ENCODE measurements at places on chromosomes 1 and 21. TPM values are rescaled to one million over a fixed set of nuclear protein-coding genes. Genes with fewer than 3 reads are reported as not detected.

- no peak overlapping the region for H3K27ac ChIP-seq
- peaks cover 6% of the 10 kb centered on the region for H3K27me3 ChIP-seq
- peaks cover 13% of the 10 kb centered on the region for H3K4me1 ChIP-seq
- DNase-seq: no peak
- no peak overlapping the region for H3K4me3 ChIP-seq
Measured at GRCh38 chr1:185732951-185733350, 1.2 kb upstream of the HMCN1 start.

DNA sequence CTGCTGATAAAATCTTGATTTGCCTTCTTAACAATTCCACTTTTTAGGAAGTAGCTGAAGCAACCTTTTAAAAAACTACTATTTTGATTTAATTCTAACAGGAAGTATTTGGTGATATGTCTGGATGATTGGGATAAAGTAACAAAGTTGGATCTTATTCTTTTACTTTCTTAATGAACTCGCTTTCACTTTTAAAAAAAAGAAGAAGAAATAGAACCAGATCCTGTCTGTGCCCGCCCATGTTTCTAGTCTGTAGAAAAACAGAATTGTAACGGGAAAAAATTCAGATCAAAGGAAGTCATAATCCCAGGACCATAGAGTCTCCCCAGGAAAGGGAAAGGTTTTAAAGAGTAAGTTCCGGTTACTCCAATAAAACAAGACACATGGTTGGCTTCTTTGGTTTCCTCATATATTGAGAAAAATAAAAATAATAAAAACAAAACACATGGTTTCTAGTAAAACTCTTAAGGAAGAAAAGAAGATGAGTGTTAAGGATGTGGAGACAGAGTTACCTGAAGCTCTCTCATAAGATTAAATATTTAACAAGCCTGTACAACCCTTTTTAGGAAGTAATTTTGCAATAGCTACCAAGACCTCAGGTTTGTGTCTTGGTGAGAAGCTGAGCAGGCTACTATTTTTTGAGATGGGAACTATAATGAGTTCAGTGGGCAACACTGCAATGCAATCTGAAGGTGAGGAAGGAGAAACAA lies 4.9 kb downstream of the CD48 start:
- DNase-seq: no peak
- no peaks in the 10 kb centered on the region for H3K27me3 ChIP-seq
- H3K27ac ChIP-seq: peak overlapping the region; percentile 76
- no peak overlapping the region for H3K4me3 ChIP-seq
- H3K4me1 ChIP-seq: peaks cover 10% of the 10 kb centered on the region

GRCh38 chr1:19786988-19787423 lies 12.7 kb downstream of the TMCO4 start:
- no peak overlapping the region for H3K4me3 ChIP-seq
- no peaks in the 10 kb centered on the region for H3K27me3 ChIP-seq
- DNase-seq: peak; percentile 32
- no peak overlapping the region for H3K27ac ChIP-seq

DNA sequence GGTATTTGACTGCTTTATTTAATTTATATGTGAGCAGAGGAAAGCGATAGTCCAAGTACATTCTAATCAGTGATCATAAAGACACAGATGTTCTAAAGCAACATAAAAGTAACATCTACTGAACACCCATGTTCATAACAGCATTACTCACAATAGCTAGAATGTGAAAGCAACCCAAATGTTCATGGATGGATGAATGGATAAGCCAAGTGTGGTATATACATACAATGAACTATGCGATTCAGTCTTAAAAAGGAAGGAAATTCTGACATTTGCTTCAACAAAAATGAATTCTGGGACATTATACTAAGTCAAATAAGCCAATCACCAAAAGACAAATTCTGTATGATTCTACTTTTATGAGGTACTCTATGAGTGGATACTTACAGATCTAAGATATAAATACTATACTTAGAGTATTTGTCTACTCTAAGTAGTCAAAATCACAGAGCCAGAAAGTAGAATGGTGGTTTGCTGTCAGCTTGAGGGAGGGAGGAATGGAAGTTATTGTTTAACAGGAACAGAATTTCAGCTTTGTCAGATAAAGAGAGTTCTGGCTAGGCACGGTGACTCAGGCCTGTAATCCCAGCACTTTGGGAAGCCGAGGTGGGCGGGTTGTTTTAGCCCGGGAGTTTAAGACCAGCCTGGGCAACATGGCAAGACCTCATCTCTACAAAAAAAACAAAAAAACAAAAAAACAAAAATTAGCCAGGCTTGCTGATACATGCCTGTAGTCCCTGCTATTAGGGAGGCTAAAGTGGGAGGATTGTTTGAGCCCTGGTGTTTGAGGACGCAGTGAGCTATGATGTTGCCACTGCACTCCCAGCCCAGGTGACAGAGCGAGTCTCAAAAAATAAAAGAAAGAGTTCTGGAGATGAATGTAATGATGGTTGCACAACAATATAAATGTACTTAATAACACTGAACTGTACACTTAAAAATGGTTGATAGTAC lies 79.7 kb upstream of the ARHGAP29 start:
- peaks cover 3% of the 10 kb centered on the region for H3K4me1 ChIP-seq
- H3K27me3 ChIP-seq: no peaks in the 10 kb centered on the region
- H3K36me3 ChIP-seq: no peaks in the 10 kb centered on the region
- no peak overlapping the region for H3K4me3 ChIP-seq
- no peak for DNase-seq

DNA sequence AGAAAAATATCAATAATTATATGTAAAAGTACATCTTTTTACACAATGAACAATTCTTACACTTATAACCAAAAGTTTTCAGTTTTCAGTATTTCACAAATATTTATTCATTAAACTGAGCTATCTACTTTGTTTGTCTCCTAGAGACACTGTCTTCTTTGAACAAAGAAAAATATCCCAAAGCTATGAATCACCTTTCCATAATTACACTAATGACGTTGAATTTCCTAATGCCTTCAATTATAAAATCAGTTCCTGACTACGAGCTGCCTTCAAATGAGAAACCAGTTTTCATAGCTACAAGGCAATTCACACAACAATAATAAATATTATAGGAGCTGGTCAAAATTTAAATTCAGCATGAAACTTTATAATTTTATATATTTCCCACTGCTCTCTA lies 201.8 kb upstream of the BRINP3 start:
- no peaks in the 10 kb centered on the region for H3K27me3 ChIP-seq
- DNase-seq: no peak
- H3K36me3 ChIP-seq: no peaks in the 10 kb centered on the region
- H3K27ac ChIP-seq: no peak overlapping the region

Gene ANKRD35
- total RNA-seq: 1.3 TPM

DNA sequence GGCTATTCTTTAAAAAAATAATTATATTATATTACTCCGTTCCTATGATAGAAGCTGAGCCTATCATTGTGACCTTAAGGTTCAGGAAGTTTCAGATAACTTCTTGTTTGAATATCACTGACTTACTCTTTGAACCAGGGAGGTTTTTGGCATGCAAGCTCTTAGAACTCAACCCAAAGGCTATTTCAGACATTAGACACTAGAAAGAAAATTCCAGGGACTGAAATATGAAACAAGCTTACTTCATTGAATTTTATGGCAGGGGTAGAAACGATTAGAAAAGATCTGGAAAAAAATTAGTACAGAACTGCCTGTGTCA lies 159.6 kb downstream of the DENND1B start:
- H3K36me3 ChIP-seq: no peaks in the 10 kb centered on the region
- no peaks in the 10 kb centered on the region for H3K4me1 ChIP-seq
- H3K27ac ChIP-seq: no peak overlapping the region
- H3K27me3 ChIP-seq: no peaks in the 10 kb centered on the region
- no peak for DNase-seq

GRCh38 chr1:162192763-162193162 lies 123.3 kb downstream of the NOS1AP start:
- peaks cover 6% of the 10 kb centered on the region for H3K4me1 ChIP-seq
- H3K4me3 ChIP-seq: no peak overlapping the region
- no peak overlapping the region for H3K27ac ChIP-seq
- no peaks in the 10 kb centered on the region for H3K36me3 ChIP-seq

- H3K36me3 ChIP-seq: no peaks in the 10 kb centered on the region
- H3K4me3 ChIP-seq: no peak overlapping the region
- no peak for DNase-seq
- no peaks in the 10 kb centered on the region for H3K27me3 ChIP-seq
- no peak overlapping the region for H3K27ac ChIP-seq
Measured at GRCh38 chr1:169001353-169001752, 105.1 kb upstream of the ATP1B1 start.

- H3K27me3 ChIP-seq: no peaks in the 10 kb centered on the region
- no peaks in the 10 kb centered on the region for H3K4me1 ChIP-seq
- H3K4me3 ChIP-seq: no peak overlapping the region
Measured at GRCh38 chr21:14541841-14542490, 4.1 kb downstream of the SAMSN1 start.

Gene SPRR3
- total RNA-seq: not detected

Gene FDPS
- 206 TPM for total RNA-seq

DNA sequence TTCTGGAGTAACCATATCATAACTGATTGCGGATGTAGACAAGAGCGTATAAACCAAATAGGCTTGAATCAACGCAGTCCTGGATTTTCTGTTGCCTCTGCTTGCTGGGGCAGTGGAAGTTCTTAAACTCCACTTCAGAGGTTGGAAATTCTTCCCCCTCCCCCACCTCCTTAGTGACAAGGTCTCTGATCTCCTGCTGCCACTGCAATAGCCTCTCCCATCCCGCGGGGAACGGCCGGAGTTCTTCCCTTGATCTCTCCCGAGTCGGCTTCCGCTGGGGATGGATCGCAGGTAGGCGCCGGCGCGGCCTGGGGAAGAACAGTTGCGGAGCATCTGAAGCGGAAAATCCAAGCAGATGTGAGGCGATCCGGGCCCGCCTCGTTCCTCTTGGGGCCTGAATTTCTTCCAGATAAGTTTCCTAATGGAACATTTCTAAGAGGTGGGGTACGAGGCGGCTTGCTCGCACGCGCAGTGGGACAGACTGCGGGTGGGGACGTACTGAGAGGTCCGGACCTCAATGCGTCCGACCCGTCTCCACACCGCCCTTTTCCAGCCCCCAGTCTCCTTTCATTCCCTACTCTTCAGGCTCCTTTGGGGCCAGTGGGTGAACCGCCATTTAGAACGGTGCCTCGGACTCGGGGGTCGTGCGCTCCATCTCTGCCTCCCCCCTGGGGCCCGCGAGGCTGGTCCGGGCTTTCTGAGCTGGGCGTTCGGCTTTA lies 3.1 kb upstream of the SIM2 start:
- H3K36me3 ChIP-seq: no peaks in the 10 kb centered on the region
- no peak overlapping the region for H3K4me3 ChIP-seq
- H3K27ac ChIP-seq: no peak overlapping the region
- H3K27me3 ChIP-seq: peaks cover 42% of the 10 kb centered on the region
- peaks cover 49% of the 10 kb centered on the region for H3K4me1 ChIP-seq
- DNase-seq: no peak

Data from upper lobe of left lung (tissue), 6 donors.